ENCODE measurements at places on chromosomes 3 and 15. TPM values are rescaled to one million over a fixed set of nuclear protein-coding genes. Genes with fewer than 3 reads are reported as not detected.

DNA sequence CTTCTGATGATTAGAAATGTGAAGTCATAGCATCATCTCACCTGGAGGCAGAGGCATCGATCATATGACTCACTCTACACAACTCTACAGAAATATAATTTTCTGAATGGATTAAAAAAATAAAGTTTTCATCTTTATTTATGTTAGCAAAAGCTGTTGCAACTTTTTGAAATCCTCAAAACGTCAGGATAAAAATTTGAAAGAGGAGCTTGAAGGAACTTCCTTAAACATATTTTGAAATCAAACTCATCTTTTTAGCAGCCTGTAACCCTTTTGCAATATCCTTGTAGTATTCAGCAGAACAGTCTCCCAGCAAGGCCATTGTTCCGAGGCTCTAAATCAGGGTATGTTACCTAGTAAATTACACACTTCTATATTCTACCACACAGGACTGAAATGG, 985.4 kb downstream of the PLOD2 start:
- DNase-seq = no peak

GRCh38 chr3:9111866-9112265, 137.6 kb downstream of the SRGAP3 start:
- peak; percentile 74 for DNase-seq

BFSP2 gene
- total RNA-seq = not detected

- no peak for DNase-seq
Measured at GRCh38 chr3:129276385-129276784, 2.3 kb upstream of the HMCES start.

DNA sequence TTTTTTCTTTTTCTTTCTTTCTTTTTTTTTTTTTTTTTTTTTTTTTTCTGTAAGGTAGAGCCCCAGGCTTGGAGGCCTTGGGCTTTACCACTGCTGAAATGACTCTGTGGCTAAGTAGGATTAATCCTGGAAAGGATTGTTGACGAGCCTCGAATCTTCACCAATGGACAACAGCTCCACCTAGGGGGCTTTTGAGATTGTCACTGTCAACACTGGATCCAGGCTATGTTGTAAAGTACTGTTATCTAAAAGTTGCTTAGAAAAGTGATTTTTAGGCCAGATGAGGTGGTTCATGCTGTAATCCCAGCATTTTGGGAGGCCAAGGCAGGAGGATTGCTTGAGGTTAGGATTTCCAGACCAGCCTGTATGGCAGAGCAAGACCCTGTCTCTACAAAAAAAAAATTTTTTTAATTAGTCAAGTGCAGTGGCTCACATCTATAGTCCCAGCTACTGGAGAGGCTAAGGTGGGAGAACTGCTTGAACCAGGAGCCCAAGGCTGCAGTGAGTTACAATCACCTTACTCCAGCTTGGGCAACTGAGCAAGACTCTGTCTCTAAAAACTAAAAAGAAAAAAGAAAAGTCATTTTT, 41.6 kb downstream of the KLHL18 start:
- DNase-seq = peak; percentile 66

DNA sequence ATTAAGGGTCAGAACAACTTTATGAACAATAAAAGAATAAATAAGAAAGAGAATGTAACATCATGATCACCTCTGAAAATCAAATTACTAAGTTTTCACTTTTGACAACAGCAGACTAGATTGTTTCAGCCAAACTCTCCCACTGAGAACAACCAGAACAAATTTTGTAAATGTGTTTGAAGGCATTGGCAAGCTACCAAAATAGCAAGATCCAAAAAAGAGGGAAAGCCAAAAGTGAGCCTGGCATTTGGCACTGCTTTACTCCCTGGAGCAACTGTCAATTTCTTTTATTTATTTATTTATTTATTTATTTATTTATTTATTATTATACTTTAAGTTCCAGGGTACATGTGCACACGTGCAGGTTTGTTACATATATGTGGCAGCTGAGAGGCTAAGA, 67.2 kb downstream of the CFAP44 start:
- DNase-seq = no peak

Measured in right atrium auricular region (tissue), 2 donors.